ENCODE measurements at places on chromosomes 4 and X.

DNA sequence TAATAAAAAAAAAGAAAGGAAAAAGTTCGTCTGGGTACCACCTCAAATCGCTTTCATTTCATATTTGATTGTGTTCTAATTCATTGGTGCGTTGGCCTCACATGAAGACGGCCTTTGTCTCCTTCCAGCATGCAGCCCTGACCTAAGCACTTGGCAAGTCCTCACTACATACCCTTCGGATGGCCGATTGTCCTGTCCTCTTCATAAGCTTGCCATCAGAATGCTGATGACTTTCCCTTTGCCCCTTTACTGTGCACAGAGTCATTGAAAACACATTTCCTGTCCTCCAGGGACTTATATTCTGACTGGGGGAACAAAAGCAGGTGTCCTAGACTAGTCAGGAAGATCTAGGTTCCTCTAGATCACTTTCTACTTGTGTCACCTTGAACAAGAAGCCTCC lies 43.0 kb downstream of the RTL5 start:
- no peak for DNase-seq

DNA sequence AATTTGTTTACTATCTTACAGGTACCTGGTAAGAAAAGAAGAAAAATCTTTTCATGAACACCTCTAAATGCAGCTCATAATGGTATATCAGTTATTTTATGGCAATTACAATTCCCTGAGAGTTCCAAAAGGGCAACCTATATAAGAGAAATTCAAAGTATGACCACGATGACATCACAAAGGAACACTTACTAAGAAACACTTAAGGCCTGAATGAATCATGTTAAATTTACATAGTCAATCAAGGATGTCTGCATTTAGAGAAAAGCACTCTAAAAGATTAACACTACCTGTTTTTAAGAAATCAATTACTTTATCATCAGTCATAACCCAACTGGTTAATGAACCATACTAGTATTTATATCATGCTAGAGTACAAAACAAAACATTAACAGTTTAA lies 63.9 kb downstream of the LCORL start:
- DNase-seq = no peak

DNA sequence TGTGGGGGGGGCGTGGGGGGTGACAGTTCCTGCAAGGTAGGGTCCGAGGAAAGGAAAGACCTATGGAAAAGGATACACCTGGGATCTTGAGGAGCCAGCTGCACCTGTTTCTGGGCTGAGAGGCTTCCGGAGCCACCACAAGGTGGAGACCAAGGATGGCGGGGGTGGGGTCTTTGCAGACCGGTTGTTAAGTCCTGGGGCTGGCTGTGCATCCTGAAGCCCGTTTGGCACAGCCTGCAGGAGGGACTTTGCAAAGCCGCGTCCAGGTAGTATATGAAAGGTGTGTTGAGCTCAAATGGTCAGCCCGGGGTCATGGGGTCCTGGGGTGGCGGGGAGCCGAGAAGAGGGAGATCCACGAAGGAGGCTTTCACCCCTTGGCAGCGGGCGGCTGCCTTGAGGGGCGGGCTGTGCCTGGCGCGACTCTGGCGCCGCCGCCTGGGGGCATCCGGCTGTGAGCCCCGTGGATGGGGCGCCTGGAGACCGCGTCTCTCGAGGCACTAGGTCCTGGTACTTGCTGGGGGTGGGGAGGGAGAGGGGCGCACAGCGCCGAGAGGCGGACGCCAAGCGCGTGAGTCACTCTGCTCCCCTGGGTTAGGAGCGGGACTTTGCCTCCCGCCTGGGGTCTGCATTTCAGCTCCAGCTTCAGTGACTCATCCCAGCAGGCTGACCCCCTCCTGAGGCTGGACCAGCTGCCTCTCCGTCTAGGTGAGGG lies 58.2 kb upstream of the DYNLT3 start:
- no peak for DNase-seq

GRCh38 chrX:100747703-100748102 lies 15.8 kb upstream of the SYTL4 start:
- DNase-seq = no peak

DNA sequence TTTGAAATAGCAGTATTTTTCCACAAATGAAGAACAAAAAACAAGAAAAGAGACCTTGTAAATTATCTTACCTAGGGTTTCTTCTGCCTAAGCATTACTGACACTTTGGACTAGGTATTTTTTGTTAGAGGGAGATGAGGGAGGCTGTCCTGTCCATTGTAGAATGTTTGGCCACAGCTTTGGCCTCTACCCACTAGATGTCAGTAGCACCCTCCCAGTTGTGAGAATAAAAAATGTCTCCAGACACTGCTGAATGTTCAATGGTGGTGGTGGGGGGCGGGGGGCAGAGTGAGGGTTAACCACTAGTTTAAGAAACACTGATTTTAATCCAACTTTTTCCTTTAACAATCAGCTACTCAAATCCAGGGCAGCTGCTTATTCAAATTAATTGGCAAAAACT lies 25.8 kb downstream of the OTUD4 start:
- no peak for DNase-seq

DNA sequence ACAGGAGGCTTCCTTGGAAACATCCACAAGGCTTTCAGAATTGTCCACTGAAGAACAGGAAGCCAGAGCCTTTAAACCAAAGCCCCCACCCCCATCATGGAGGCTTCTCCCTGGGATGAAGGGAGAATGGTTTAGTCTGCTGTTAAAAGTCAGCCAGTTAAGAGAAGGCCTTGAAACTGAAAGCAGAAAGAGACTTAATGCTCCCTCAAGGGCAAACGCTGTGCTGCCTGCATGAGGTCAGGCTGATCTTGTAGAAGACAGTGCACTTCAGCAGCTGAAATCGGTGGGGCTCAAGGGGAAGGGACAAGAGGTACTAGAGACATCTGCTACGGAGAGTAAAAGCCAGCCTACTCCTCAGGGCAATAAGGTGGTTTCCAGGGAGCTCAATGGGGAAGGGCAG lies 69.0 kb downstream of the HPRT1 start:
- DNase-seq = no peak

- no peak for DNase-seq
Measured at GRCh38 chr4:144788469-144788868, 142.5 kb downstream of the HHIP start.

GRCh38 chr4:74109870-74110605 lies 11.0 kb upstream of the CXCL2 start:
- no peak for DNase-seq

- DNase-seq = no peak
Measured at GRCh38 chr4:122548452-122548851, 72.4 kb downstream of the IL21 start.

DNA sequence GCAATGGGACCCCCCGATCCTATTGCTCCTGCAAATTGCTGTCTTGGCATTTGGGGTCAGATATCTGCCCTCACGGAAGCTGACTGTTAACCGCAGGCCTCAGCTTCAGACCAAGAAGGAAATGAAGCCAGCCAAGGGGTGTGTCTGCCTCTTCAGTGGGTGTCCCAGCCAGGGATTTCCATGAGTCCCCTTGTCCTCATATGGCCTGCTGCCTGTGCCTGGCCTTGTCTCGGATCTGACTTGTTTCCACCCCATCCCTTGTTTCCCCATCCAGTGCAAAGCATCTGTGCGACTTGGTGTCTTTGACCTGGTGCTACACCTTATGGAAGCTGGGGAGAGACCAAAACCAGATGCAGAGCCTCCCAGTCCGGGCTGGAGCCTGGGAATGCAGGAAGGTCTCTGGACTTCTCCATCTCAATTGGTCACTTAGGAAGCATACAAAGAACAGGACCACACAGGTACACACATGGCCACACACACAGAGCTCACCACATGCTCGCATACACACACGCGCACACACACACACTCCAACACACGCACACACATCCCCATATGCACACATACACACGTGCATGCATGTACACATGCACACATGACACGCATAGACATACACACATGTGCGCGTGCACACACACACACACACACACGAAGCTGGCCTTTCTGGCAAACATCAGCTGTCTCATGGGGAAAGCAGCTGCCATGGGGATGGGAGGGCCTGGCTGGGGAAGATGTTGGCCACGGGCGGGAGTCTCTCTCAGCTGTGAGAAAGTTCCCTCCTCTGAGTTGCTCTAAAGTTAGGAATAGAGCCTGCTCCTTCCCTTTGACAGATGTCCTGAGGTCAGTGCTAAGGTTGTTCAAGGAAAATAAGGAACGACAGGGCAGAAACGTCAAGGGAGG lies 65.5 kb downstream of the CRMP1 start:
- no peak for DNase-seq

DNA sequence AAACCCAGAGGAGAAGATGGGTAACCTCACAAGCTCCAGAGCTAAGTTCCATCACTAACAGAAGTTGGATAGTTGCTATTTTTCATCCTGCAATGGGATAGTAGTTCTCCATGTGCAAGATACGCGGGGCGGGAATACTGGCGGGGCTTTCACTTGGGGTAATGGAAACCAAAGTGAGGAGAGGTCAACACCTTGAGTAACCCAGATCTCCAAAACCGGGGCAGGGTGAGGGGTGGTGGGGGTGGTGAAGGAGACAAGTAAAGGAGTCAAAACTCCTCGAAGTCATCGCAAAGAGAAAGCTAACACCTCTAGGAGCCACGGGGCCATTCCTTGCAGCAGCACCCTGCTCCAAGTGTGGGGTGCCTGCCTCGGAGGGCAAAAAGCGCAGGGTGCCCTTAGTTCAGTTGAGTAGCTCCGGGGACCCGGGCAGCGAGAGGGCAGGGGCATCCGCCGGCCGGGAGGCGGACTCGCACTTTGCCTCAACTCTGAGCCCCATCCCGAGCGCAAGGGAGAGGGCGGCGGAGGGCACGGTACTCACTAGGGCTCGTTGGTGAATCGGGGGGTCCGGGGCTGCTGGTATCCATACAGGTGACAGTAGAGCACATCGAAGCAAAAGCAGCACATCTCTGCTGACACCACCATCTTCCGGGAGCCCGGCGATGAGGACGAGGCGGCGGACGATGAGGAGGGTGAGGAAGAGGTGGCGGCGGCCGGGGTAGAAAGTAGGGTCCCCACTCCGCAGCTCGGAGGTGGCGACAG lies 645 bp downstream of the AMMECR1 start:
- no peak for DNase-seq

- no peak for DNase-seq
Measured at GRCh38 chr4:152079543-152080293, 318.9 kb upstream of the GATB start.

GRCh38 chrX:143634309-143634662 lies 1.6 kb downstream of the SLITRK4 start:
- DNase-seq = no peak

All from activated CD8-positive, alpha-beta memory T cell treated with anti-CD3 and anti-CD28 coated beads for 4 hours (primary cell).